Spinal cord (tissue), 10 donors: ENCODE measurements at places on chromosomes 12 and 14. TPM values are rescaled to one million over a fixed set of nuclear protein-coding genes. Genes with fewer than 3 reads are reported as not detected.

The ARF3 gene
- 285 TPM for polyA plus RNA-seq

The CATSPERB gene
- polyA plus RNA-seq: 0.49 TPM

The DYNC1H1 gene
- 704 TPM for polyA plus RNA-seq

The SMCO2 gene
- polyA plus RNA-seq: 2.2 TPM

The NINJ2 gene
- 6.2 TPM for polyA plus RNA-seq

The SPRYD3 gene
- polyA plus RNA-seq: 74.1 TPM

The LBHD2 gene
- 0.44 TPM for polyA plus RNA-seq

The FAM216A gene
- 69.5 TPM for polyA plus RNA-seq

The KRT73 gene
- 0.33 TPM for polyA plus RNA-seq

The GOLT1B gene
- 36.9 TPM for polyA plus RNA-seq

The CD163L1 gene
- polyA plus RNA-seq: 1.7 TPM

The GPR68 gene
- polyA plus RNA-seq: 6.4 TPM

The DDX55 gene
- 35.2 TPM for polyA plus RNA-seq

The GLIPR1L1 gene
- 1.1 TPM for polyA plus RNA-seq

The PTHLH gene
- polyA plus RNA-seq: 4.4 TPM

The GALNT6 gene
- polyA plus RNA-seq: 0.80 TPM

The OAS1 gene
- polyA plus RNA-seq: 5.3 TPM

The KRT85 gene
- not detected for polyA plus RNA-seq

The CCER1 gene
- polyA plus RNA-seq: not detected

The NEUROD4 gene
- 1.1 TPM for polyA plus RNA-seq

The C1RL gene
- polyA plus RNA-seq: 11.4 TPM

The KRT80 gene
- 0.12 TPM for polyA plus RNA-seq

The IL22 gene
- polyA plus RNA-seq: not detected
